ENCODE measurements at places on chromosomes 2 and 18. TPM values are rescaled to one million over a fixed set of nuclear protein-coding genes. Genes with fewer than 3 reads are reported as not detected.

DNA sequence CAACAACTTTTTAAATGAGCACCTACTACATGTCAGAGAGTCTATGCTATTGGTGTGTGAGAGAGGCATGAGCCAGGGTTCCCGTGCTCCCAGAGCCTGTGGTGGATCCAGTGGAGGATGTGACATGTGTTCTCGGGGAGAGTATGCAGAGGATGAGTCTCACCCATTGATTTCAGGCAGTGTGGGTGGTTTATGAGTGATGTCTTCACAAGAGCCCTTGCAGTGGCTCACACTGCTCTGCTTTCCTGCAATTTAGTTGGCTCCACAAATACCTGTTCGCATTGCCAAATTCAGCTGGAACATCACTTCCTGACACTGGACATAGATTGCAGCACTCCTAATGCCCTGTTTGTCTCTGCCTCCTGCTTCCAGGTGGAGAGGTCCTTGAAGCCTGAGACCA lies 243.6 kb upstream of the CXCR4 start:
- no peak for DNase-seq

DNA sequence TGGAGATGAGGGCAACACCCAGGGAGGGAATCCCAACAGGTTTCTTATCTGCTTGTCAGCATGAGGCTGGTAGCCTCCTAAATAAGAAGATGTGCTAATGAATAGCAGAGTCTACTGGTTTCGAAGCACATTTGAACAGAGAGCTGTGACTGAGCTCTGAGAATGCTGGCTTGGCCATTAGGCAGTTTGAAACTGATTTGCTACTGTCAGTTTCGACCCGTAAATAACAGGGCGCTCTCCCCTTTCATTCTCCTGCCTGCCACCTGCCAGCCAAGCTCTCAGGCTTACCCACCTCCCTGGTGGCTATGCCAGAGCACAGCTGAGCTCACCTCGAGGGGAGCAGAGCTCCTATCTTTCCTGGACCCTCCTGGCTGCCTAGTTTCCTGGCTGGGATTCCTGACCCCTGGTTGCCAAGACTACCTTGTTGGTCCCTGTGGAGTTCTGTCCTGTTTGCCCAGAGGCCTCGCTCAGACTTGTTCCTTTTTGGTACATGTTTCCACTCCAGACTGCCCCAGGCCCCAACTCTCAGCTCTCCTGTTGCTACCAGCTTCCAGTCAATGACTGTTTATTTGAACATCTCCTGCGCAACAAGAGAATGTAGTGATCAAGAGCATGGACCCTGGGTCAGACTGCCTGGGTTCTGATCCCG lies 102.3 kb upstream of the ALPP start:
- DNase-seq: no peak

INSIG2 gene
- 37.9 TPM for polyA plus RNA-seq

- no peak for DNase-seq
Measured at GRCh38 chr2:154195644-154196195, 324.0 kb downstream of the GALNT13 start.

DNA sequence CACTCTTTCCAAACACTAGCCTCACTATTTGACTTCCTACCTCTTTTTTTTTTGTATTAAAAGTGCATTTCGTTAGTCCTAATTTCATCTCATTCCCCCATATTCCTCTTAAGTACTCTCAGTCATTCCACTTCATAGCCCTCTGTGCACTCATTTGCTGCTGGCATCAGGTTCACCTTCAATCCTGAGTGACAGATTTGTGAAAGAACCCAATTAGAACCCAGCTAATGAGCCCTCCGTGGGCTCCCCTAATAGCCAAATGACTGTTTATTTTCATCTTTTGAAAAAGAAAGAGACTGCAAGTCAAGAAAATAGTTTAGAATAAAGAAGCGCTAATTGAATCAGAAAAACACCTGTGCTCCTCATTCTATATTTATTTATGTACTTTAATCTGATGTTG lies 512.1 kb upstream of the LRATD1 start:
- no peak for DNase-seq

GRCh38 chr18:23995180-23995579 lies 19.4 kb upstream of the TTC39C start:
- DNase-seq: no peak

All from left renal pelvis (tissue), 4 donors.